ENCODE measurements at places on chromosomes 1 and 21.

GRCh38 chr1:4101459-4102161 is 201.5 kb upstream of the C1orf174 start:
- no peak for DNase-seq

DNA sequence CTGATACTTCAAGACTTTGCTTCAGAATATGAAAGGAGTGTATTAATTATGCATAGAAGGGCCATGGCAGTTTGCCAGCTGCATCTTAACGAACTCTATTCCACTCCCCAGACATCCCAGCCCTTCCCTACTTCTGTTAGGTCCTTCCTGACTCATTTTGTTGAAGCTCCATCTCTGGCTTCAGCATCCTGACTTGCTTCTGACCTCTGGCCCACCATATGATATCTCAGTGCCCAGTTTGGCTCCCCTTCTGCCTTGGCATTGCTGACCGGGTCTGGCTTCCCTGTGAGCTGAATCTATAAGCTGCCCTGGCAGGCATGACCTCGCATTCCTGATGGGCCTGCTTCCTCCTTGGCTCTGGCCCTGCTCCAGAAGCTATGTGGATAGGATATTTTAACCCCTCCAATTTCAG is 27.6 kb upstream of the ARHGAP29 start:
- no peak for DNase-seq

DNA sequence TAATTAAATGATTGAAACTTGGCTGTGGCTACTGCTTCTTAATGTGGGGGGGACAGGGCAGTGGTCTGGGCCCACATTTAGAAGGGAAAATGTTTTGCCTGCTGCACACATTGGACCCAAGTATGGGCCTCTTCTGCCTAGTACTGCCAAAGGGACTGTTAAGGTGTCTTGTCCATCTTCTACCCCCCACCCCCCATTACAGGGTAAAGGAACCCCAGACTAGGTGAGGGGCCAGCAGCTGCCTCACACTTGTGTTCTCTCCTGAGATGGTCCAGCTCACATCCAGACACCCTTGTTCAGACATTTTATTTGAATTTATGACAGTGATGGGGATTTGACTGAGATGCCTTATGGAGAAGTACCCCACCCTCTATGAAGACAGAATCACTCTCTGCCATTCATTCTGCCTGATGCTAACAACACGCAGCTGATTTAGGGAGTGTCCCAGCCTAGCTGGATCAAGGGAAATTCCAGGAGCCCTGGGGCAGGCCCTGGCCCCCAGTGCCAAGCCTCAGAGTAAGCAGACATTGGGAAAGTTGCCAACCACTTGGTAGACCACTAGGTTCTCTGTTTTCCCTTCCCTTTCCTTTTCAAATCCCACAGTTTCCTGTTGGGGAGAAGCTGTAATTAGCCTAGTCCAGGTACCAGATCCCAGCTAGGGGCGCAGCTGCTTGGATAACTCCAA is 42.1 kb downstream of the YARS1 start:
- no peak for DNase-seq

GRCh38 chr21:44944596-44944995 is 4.8 kb downstream of the SLX9 start:
- DNase-seq = no peak

- DNase-seq = no peak
Measured at GRCh38 chr21:32351428-32351827, 41.4 kb downstream of the URB1 start.

DNA sequence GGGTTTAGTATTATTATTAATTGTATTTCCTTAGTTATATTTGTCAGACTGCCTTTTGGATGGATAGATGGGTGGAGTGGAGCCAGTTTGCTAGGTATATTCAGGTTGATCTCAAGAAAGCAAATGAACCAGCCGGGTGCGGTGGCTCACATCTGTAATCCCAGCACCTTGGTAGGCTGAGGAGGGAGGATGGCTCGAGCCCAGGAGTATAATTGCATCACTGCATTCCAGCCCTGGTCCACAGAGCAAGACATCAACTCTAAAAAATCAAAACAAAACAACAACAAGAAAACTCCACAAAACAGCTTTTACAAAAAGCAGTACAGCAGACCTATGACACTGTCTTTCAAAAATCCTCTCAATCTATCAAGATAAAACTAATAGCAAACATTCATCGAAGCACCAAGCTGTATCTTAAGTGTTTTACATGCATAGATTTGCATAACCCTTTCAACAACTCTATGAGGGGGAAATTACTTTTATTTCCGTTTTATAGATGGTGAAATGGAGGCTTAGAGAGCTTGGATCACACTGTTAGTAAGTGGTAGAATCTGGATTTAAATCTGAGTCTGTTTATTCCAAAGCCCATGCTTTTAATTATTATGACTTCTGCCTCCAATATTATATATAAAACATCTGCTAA is 25.5 kb downstream of the KMO start:
- DNase-seq = no peak

DNA sequence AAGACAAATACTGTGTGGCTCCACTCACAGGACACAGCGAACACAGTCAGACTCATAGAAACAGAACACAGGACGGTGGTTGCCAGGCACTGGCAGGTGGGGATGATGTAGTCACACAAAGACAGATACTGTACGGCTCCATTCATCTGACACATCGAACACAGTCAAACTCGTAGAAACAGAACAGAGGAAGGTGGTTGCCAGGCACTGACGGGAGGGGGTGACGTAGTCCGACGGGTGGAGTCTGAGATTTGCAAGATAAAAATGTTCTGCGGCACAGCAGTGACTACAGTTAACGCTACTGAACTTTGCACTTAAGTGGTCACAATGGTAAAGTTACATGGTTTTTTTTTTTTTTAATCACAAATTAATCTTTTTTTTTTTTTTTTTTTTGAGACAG is 18.7 kb downstream of the C21orf58 start:
- no peak for DNase-seq

GRCh38 chr21:45209046-45209445 is 78.6 kb downstream of the POFUT2 start:
- DNase-seq = no peak

- no peak for DNase-seq
Measured at GRCh38 chr1:6512245-6512907, 20.9 kb upstream of the PLEKHG5 start.

DNA sequence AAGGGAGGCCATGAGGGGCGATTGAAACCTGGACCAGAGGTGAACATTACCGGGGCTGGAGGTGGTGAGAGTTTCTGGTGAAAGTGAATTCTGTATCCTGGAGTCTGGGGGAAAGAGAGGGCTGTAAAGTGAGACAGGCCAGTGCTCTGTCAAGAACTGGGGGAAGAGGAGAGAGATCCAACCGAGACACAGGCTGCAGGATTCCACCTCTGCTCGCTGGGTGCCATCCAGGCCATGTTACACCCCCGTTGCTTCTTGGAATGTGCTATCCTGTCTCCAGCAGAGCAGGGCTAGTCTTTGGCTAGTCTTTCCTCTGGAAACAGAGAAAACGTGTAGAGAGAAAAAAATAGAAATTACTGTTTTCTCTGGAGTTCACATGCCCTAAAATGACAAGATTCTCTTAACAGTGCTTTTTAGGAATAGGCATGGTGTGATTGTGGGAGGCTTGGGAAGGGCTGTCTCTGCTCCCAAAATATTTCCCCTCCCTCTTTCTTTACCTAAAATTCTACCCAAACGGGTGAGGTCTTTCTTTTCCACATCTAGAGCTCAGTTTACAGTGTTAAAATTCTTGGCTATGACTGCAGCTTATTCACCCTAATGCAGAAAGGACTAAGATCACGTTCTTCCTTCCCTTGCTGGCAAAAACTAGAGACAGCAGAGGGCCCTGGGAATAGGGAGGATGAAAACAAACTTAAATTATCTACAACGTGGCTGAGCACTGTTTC is 16.5 kb upstream of the OVAAL start:
- DNase-seq = no peak

- no peak for DNase-seq
Measured at GRCh38 chr1:222018041-222018440, 276.2 kb upstream of the DUSP10 start.

GRCh38 chr1:202251424-202252256 is 58.0 kb downstream of the LGR6 start:
- DNase-seq = no peak
